ENCODE measurements at places on chromosomes 4 and X. TPM values are rescaled to one million over a fixed set of nuclear protein-coding genes. Genes with fewer than 3 reads are reported as not detected.

Gene NEK1
- 30.9 TPM for polyA plus RNA-seq

Gene HSFX4
- not detected for polyA plus RNA-seq

Gene TBC1D1
- 59.0 TPM for polyA plus RNA-seq

Gene TKTL2
- 0.39 TPM for polyA plus RNA-seq

Gene SMIM31
- not detected for polyA plus RNA-seq

Gene CNGA1
- 0.49 TPM for polyA plus RNA-seq

Gene PCDH19
- polyA plus RNA-seq = 60.0 TPM

Data from spinal cord (tissue), 10 donors.